Endothelial cell of coronary artery (primary cell): ENCODE measurements at places on chromosomes 3 and 15. TPM values are rescaled to one million over a fixed set of nuclear protein-coding genes. Genes with fewer than 3 reads are reported as not detected.

Gene STAC
- total RNA-seq = 0.18 and 0.75 TPM in 2 replicates

Gene HRG
- not detected in 2 replicates for total RNA-seq

Gene TPRG1
- total RNA-seq = 0.19 and 0.27 TPM in 2 replicates

Gene BTBD1
- 80.5 and 93.6 TPM in 2 replicates for total RNA-seq

Gene POLQ
- 4.0 and 6.8 TPM in 2 replicates for total RNA-seq

Gene GOLGA6D
- total RNA-seq = not detected in 2 replicates

Gene SLC35G2
- total RNA-seq = 12.0 and 15.0 TPM in 2 replicates

Gene GOLGA8T
- 0.09 TPM in 1 of 2 replicates, not detected in the other for total RNA-seq

Gene EXOSC7
- total RNA-seq = 60.0 and 61.7 TPM in 2 replicates

Gene DAPK2
- 2.8 and 3.2 TPM in 2 replicates for total RNA-seq

Gene CSTA
- total RNA-seq = 0.66 TPM in 1 of 2 replicates, not detected in the other

Gene CD96
- not detected in 2 replicates for total RNA-seq

Gene COL6A6
- 0.09 TPM in 1 of 2 replicates, not detected in the other for total RNA-seq

Gene UBAP1L
- total RNA-seq = 0.90 and 1.9 TPM in 2 replicates

Gene GP9
- total RNA-seq = not detected in 2 replicates

Gene GOLGA8J
- total RNA-seq = 0.09 TPM in 1 of 2 replicates, not detected in the other

Gene ZBTB47
- total RNA-seq = 16.2 and 28.0 TPM in 2 replicates

Gene IGF2BP2
- total RNA-seq = 48.4 and 60.6 TPM in 2 replicates

Gene KIF7
- 9.5 and 11.6 TPM in 2 replicates for total RNA-seq

Gene RASA2
- total RNA-seq = 12.8 and 15.0 TPM in 2 replicates

Gene LMAN1L
- not detected in 2 replicates for total RNA-seq

Gene TMCO5A
- not detected in 2 replicates for total RNA-seq

Gene FANCD2OS
- total RNA-seq = not detected in 2 replicates

Gene LRRC2
- total RNA-seq = under 0.01 and 0.09 TPM in 2 replicates

Gene CCDC54
- not detected in 2 replicates for total RNA-seq
